ENCODE measurements at places on chromosomes 1 and 21.

DNA sequence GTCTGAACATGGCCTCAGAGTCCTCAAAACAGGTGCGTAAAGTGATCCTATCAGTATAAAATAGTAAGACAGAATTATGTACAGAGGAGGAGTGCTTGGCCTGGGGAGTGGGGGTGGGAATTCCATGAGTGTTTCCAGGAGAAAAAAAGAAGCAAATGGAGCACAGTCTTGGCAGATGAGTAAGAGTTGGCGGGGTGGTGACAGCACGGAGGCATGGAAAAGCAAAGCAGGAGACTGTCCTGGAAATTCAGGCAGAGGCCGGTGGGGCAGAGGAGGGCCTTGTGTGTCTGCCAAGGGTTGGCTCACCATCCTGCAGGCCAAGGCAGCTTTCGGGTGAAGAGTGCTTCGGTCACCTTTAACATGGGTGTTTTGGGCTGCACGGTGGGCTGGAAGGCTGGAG, 63.4 kb downstream of the OPTC start:
- no peak for DNase-seq

DNA sequence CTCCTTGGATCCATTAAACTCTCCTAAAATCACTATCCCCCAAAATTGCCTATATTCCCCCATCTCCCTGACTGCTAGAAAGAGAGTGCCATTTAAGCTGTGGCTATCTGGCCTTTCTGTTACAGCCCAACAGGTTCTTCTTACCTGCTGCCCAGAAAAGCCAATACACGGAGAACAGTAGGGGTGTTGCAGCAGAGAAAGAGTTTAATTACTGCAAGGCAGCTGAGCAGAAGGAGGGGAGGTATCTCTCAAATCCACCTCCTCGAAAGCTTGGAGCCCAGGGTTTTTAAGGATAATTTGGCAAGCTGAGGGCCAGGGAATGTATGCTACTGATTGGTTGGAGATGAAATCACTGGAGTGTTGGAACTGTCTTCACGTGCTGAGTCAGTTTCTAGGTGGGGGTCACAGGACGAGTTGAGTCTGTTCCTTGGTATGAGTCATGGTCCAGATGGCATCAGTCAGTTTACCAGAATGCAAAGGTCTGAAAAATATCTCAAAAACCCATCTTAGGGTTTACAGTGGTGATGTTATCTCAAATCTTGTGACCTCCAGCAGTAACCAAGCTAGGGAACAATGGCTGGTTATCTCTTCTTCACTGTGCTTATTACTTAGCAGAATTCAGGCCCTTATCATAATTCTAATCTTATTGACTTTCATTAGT, 89.8 kb downstream of the SMYD3 start:
- no peak for DNase-seq

DNA sequence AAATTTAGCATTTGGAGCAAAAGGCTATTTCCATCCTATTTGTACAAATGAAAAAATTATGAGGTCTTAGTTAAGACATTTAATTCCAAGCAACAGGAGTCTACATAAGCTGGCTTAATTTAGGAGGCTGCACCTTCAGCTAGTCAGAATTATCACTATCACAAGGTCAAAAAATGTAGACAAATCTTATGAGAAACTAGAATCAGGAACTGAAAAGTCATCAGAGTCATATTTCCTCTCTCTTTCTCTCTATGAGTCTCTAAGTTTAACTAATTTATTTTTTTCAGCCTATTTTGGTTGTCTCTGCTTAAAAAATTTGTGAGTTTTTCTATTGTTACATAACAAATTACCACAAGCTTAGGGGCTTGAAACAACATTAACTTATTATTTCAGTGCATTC, 807.1 kb upstream of the PRMT6 start:
- no peak for DNase-seq

GRCh38 chr21:34613679-34614627, 960 bp downstream of the RCAN1 start:
- DNase-seq = peak; percentile 63

DNA sequence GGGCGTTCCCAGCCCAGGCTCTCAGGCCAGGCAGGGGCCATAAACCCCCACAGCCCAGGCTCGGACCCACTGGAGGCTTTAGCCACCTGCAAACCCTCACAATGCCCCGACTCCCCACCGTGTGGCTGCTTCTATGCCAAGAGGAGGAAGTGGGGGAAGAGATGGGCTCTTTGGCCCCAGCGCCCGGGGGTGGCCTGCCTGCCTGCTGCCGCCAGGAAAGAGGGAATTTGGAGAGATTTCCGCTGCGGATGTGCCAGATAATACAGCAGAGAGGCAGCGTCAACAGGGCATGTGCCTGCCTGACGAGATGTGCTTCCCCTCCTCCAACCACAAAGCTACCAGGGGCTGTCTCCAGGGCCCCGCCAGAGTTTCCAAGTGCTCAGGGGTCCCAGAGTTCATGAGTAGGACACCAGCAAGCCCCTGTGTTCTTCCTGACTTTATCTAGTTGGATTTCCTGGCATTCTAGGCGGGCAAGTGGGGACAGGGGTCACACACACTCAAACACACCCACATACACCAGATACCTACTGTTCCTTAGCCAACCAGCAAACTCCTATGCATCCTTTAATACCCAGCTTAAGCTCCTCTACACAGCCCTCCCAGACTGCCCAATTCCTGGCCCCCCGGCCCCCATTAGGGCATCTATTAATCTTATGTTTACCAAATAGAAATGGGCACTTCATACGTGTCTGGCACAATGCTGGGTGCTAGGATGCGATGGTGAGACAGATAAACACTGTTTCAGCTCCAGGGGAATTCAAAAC, 14.1 kb downstream of the EPHA2 start:
- DNase-seq = no peak

GRCh38 chr1:71649608-71650007, 568.8 kb upstream of the ZRANB2 start:
- no peak for DNase-seq

- peak; percentile 46 for DNase-seq
These were observed 1.9 kb upstream of the TPM3 start for GRCh38 chr1:154193821-154194220.

DNA sequence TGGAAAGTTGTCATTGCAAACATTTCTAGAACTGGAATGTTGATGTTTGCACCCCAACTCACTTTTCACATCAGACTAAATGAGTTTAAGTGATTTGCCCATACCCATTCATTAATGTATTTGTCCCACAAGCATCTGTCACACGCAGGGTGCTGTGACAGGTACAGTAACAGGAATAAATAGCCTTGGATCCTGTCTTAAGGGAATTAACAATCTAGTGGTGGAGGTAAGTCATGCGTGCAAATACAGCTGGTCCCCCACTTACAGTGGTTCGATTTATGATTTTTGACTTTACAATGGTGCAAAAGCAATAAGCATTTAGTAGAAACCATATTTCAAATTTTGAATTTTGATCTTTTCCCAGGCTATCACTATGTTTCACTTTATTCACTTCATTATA, 17.5 kb upstream of the PRDM2 start:
- DNase-seq = no peak

GRCh38 chr1:182670032-182670749, 14.2 kb downstream of the RGS8 start:
- no peak for DNase-seq

DNA sequence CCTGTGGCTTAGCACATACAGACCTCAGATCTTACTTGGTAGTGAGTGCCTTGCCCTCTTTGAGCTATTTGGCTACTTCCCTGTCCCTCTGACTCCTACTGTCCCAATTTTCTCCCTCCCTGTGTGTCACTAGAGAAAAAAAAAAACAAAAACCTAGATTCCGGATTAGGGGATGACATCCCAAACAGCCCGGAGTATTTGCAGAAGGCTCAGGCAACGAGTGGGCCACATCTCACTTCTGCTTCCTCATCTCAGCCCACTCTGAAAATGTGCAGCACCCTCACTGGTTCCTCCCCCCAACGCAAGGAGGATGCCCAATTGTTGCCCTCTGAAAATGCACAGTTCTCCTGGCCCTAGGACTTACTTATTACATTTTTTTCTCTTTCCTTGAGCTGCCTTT, 4.9 kb downstream of the NHLH1 start:
- DNase-seq = no peak

- DNase-seq = no peak
These were observed 35.3 kb upstream of the NGF start for GRCh38 chr1:115373305-115373704.

GRCh38 chr1:200525090-200525987, 95.2 kb downstream of the KIF14 start:
- DNase-seq = peak; percentile 76

DNA sequence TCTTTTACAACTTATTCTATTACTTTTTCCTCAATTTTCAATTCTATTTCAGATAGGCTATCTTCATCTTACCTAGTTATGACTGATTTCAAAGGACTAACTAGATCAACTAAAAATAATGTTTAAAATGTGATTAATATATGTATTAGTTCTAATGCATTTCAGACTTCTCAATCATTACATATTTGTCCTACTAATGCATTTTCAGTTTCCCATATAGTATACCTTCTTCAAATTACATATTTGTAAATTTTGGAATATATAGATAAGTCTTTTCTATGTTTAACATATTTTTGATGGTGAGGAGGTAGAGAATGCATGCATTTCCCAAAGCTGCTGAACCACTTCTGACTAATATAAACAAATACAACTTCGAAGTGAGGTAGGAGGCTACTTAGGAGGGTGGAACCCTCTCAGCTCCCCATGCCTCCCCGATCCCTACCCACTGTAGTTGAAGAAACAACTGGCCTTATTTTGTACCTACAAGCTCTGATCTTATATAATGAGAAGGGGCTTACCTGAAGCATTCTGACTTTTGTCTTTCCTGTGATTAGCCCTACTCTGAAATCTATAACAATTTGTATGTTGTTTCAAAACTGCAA, 1.7 kb downstream of the TRMT1L start:
- DNase-seq = no peak

- no peak for DNase-seq
These were observed 5.5 kb downstream of the INAVA start for GRCh38 chr1:200899954-200900867.

- DNase-seq = no peak
These were observed 228.2 kb upstream of the PROX1 start for GRCh38 chr1:213759359-213760181.

- DNase-seq = no peak
These were observed 1.2 kb downstream of the S100A5 start for GRCh38 chr1:153539395-153540093.

- no peak for DNase-seq
These were observed 16.5 kb downstream of the TRIT1 start for GRCh38 chr1:39866767-39867166.

DNA sequence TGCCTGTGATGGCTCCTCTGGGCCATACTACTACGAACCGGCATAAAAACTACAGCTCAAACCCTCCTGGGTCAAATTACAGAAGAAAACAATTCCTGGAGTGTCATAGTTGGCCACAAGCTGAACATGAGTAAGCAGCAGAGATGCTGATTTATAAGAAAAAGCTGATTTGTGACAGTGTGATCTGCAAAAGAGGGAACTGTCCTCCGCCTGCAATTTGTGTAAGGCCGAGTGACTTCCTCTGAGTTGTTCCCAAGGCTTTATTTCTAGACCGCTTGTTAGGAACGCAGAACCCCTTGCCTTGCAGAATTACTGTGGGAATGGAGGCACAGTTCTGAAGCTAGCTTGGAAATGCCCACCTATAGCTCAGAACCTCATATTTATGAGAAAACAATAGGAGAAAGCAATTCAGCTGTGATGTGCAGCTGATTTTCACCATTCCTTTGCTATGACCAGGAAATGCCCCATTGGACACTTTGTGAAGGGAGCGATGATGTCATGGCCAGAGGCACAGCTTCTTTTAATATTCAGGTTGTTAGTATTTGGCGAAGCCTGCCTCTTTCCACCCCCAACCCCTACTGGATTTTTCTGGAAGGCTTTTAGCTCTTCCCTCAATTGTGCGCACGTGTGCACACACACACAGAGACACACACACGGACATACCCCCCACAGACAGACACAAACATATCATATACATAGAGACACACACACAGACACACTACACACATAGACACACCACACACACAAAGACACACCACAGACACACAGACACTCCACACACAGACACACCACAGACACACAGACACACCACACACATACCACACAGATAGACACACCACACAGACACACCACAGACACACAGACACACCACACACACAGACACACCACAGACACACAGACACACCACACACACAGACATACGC, 47.6 kb downstream of the IER5 start:
- DNase-seq = no peak

GRCh38 chr1:75708910-75709309, 15.6 kb upstream of the ACADM start:
- DNase-seq = no peak

DNA sequence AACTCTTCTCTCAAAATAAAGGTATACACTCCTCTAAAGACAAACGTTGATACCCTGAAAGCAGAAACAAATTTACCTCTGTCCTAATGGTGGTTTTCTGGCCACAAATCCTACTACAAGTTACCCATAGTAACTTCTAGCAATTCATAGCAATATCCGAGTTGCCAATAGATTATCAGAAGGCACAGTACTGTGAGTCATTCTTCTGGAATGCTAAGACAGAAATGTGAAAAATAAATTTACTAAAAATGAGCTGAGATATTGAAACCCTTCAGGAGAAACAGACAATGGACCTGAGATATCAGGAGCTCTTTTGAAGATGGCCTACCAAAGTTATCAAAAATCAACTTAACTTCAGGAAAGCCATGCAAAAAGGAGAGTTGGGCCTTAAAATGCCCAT, 715.0 kb upstream of the ADAMTS5 start:
- no peak for DNase-seq

GRCh38 chr1:221760911-221761310, 19.0 kb upstream of the DUSP10 start:
- DNase-seq = no peak

DNA sequence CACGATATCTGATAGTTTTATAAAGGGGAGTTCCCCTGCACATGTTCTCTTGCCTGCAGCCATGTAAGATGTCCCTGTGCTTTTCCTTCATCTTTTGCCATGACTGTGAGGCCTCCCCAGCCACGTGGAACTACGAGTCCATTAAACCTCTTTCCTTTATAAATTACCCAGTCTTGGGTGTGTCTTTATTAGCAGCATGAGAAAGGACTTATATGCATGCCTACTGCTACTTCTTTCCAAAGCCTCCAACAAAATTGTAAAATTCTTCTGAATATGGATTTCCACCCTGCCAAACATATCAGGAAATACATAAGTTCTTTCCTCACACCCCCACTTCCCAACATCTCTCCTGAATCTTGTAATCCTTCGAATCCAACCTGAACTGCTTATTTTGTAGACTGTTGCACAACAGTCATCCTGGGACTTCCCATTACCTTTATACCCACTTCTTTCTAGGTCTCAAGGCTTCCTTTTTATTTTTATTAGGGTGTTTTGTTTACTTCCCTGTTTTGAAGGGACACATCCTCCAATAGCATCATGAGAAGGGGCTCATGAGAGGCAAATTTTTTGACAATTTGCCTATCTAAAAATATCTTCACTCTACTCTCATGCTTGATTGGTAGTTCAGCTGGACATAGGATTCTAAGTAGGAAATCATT, 67.5 kb upstream of the MUTYH start:
- no peak for DNase-seq

DNA sequence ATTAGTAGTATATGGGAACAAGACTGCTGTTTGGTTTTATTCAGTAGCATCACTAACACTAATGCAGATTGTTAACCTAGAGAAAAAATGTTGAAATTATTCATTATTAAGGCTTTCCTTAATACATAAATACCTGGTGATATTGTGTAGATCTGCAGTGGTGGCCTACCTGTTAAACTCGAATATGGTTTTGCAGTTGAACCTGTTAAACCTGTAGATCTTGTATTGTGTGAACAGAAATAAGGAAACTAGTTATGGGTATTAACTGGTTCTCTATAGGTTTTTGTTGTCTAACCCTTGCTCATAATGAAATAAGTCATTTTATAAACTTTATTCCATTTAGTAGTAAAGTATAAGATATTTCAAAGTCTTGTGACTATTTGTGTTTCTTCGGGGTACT, 23.9 kb downstream of the PKN2 start:
- DNase-seq = no peak
